CD4-positive, CD25-positive, alpha-beta regulatory T cell (primary cell): ENCODE measurements at places on chromosomes 7 and 10.
A peak's percentile ranks its signal among the peaks of the same experiment; 100 is the strongest.

GRCh38 chr7:27697861-27698430, 35.3 kb upstream of the HIBADH start:
- DNase-seq: peak; percentile 3

GRCh38 chr7:31418928-31419327, 78.4 kb upstream of the NEUROD6 start:
- DNase-seq: no peak

GRCh38 chr10:99057936-99058690, 177.5 kb downstream of the HPSE2 start:
- DNase-seq: no peak

- DNase-seq: no peak
Measured at GRCh38 chr7:122487131-122487530, 182.6 kb upstream of the FEZF1 start.

DNA sequence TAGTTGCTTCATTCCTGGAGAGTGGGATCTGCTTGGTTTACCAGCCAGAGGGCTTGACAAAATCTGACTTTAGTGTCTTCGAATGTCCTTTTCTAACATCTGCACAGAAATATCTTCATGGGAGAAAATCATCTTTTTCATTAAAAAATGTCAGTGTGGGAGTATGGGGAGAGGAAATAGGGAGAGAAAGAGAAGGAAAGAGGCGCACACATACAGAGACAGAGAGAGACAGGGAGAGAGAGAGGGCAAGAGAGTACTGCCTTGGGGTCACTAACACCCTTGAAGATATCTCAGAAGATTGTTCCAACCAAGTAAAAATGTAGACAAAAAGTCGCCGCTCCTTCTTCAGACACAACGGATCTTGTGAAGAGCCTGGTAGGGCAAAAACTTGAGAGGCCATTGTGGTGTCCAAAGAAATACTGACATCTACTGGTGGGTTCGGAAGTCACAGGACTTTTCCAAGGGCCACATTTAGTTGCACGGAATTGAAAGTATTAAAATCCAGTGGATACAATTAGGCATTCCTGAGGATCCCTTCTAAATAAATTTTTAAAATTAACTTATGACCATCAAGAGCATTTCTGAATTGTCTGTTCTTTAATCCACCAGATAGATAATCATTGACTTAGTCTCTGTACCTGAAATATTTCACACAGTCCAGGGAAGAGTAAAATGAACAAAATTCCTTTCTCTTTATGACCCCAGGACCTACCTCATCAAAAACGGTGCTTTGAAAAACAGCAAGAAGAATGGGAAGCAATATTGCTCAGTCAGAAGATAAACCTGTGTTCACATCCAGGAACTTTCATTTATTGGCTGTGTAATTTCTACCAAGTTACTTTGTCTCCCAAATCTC, 29.7 kb downstream of the VIM start:
- peak; percentile 29 for DNase-seq

GRCh38 chr7:90777041-90777440, 180.9 kb downstream of the CDK14 start:
- DNase-seq: no peak

DNA sequence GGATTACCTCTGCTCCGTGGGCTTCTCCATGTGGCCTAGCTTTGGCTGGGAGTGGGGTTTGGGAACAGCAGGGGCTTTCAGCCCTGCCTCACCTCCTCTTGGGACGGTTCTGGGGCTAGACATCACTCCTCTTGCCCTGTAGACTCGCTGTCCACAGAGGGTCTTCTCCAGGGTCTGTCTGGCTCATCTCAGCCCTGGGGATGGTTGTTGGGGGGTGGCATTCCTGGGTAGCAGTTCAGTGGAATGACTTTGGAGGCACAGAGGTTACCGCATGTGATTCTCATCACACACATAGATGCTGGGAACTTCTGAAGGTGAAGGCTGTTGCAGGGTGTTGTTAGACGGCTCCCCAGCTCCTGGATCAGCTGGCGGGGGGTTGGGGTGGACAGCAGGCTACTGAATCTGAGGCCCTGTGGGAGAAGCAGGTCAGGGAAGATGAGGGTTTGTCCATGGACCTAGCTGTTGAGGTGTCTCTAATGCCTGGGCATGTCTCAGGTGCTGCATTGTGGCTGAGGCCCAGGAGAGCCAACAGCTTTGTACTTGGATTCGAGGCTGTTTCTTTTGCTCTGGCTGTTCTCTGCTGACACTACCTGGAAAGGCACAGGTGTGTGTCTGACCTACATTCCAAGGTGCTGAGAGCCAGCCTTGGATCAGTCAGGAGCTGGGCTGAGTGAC, 23.8 kb downstream of the RAMP3 start:
- no peak for DNase-seq

DNA sequence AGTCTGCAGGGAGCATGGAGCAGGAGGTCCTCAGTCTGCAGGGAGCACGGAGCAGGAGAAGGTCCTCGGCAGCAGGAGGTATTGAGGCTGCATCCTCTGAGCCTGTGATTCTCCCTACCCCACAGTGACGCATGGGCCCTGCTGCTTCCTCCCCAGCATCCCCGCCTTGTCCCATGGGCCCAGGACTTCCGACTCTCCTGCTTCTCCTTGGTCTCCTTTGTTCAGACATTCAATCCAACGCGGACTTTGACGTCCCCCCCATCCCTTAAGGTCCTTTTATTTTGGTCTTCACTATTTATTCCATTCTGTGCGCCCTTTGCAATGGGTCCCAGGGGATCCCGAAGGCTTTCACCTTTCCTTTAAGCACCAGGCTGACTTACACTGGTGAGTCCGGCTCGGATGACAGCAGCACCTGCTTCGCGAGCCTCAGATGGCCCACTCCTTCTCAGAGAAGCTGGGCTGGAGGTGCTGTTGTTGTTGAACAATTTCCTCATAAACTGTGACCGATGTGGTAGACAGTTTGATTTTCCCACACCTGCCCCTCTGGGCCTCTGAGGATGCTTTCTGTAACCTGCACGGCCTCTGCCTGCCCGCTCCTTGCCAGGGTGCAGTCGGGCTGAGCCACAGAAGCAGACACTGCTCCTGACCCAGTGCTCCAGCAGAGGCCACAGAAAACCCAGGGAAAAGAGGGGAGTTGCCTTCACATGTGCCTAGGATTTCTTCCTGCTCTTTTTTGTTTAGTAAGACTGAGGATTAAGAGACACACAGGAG, 407.2 kb upstream of the SHH start:
- no peak for DNase-seq

GRCh38 chr7:95525503-95525902, 39.8 kb downstream of the ASB4 start:
- DNase-seq: no peak

DNA sequence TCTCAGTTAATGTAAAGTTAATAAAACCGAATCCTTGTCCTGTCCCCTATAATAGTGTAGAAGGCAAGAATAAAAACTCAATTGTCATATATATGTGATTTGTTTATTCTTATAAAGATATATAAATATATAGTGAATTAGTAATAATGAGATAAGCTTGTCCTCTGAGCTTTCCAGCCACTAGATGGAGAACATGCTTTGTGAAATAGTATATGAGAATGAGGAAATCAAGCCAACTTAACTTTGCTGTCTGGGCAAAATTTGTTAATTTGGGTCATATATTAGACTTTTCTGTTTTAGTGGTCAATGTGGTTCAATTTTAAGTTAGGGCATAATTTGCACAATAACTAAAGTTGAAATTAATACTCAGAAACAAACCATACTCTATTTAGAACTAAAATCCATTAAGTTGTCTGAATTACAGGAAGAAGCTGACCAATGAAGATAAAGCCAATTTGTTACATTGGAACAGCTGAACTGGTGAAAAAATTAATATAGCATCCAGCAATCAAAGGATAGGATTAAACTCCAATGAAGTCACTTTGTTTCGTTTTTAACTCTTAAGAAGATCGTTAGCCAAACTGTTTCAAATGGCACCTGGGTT, 595.0 kb downstream of the ARL4A start:
- no peak for DNase-seq

DNA sequence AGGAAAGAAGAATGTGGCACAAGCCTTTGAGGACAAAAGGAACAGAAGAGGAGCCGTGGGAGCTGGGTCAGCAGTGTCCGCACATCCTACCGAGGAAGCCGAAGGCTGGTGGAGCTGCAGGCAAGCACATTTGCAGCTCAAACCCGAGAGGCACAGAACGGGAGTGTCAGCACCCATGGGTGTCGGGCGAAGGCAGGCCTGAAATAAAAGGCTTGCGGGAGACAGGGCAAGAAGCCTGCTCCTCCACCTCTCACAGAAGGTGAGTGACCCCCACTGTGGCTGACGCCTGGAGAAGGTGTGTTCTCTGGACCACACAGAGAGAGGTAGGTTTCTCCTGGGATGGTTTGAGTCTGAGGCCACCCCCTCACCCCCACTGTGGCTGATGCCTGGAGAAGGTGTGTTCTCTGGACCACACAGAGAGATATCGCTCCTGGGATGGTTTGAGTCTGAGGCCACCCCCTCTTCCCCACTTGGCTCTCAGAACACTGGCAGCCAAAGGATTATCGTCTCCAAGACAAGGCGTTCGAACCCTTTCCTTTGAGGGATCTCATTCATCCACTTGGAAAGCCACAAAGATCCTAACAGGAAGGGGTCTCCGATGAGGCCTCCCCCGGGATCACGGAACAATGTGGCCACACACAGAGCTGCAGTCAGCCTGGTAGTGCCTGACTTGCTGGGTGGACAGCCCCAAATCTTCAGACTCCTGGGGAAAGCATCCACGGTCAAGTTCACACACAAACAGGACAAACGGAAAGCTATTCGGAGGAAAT, 21.6 kb upstream of the GTPBP4 start:
- no peak for DNase-seq

GRCh38 chr10:124589491-124590041, 127.9 kb downstream of the LHPP start:
- DNase-seq: no peak

DNA sequence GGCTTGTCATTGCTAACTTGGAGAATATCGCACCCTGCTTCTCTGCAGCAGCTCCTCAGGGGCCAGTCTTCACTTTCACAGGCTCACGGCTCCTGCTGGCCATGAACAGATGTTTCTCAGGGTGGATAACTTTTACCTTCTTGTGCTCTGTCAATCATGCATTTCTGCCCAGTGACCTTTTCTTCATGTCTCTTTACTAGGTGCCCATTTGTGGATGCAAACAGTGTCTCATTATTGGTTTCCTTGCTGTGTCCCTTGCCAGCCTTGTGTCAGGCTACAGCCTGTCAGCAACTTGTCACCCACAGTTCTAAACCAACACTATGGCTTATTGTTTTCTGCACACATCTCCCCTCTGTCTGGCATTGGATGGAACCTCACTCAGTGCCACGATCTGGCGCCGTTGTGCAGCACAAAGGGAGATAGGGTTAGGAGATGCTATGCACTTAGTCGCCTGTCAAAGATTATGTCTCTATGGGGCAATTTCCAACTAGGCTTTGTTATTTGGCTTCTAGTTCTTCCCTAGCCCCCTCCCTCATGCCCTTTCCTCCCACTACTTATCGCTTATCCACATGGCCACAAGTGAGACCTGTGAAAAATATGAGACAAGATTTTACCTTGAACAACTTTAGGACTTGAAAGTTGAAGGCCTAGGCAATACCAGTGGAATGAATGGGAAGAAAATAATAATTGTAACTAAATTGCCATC, 45.7 kb upstream of the NXPH1 start:
- no peak for DNase-seq

DNA sequence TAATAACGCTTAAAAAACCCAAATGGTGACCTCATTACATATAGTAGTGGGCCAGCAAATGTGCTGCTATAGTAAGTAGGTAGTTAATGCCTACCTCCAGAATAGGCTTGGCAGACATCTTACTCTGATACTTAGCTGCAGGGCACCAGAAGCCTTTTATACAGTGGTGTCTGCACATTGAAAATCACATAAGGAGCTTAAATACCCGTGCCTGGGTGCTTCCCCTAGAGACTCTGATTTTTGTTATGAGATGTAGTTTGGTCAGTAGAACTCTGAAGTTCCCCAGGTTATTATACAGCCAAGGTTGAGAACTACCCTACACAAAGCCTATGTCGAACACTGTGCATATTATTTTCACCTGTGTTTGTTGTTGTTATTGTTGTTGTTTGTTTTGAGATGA, 47.2 kb downstream of the ANKIB1 start:
- no peak for DNase-seq

- DNase-seq: no peak
Measured at GRCh38 chr7:27367933-27368549, 125.4 kb downstream of the EVX1 start.

DNA sequence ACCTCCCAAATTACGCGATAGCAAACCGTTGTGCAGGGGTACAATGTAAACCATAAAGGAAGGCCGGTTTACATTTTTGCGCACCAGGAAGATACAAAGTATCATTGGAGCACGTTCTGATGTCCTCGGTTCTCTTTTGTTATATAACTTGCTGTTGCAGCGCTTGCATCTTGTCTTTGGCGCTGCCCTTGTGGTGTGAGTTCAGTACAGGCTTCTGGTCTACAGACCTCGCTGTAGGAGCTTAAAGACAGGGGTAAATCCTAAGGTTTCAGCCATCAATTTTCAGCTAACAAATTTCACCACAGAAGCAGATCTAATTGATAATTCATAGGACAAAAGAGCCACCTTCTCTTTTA, 1.5 kb upstream of the MKX start:
- DNase-seq: no peak

- DNase-seq: no peak
Measured at GRCh38 chr10:21505711-21506278, 19.7 kb downstream of the SKIDA1 start.

DNA sequence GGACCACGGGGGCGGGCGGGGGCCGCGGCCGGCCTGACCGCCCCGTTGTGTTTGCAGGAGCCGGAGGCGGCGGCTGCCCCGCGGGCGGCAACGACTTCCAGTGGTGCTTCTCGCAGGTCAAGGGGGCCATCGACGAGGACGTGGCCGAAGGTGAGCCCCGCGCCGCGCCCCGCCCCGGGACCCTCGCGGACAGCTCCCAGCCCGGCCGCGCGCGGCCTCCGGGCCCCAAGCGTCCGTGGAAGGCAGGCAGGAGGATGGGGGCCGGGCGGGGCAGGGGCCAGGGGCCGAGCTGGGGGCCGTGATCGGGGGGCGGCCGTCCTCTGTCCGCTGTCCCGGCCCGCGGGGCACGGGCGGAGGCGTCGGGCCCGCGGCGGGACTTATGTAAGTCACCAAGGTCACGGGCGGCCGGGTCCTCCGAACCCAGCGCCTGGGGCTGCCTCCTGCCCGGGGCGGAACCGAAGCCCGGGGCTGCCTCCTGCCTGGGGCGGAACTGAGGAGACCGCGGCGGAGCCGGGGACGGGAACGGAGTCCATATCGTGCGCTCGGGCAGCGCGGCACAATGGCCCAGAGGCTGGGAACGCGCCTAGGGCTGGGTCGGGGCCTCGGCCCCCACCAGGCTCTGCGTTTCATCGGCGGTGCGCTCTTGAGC, 497 bp downstream of the PPP2R2D start:
- DNase-seq: peak; percentile 39

- no peak for DNase-seq
Measured at GRCh38 chr7:44236333-44236728, 35.6 kb downstream of the YKT6 start.
